ENCODE measurements at places on chromosomes 12 and 14. TPM values are rescaled to one million over a fixed set of nuclear protein-coding genes. Genes with fewer than 3 reads are reported as not detected.

The KRT76 gene
- not detected for total RNA-seq

The SLC6A12 gene
- 0.72 TPM for total RNA-seq

The TMEM117 gene
- 1.6 TPM for total RNA-seq

The PDZRN4 gene
- not detected for total RNA-seq

The NGDN gene
- 63.1 TPM for total RNA-seq

The UNC79 gene
- 0.02 TPM for total RNA-seq

The CIROP gene
- not detected for total RNA-seq

The RPGRIP1 gene
- 0.20 TPM for total RNA-seq

The SERPINA10 gene
- total RNA-seq: not detected

The CARMIL3 gene
- total RNA-seq: 0.75 TPM

The LYZ gene
- total RNA-seq: 0.45 TPM

The TC2N gene
- total RNA-seq: 0.70 TPM

The KLHL33 gene
- total RNA-seq: not detected

The KRT83 gene
- total RNA-seq: 7.2 TPM

The SSPN gene
- 0.91 TPM for total RNA-seq

The GNS gene
- total RNA-seq: 54.3 TPM

The YY1 gene
- total RNA-seq: 67.3 TPM

The CLEC14A gene
- not detected for total RNA-seq

The CLMN gene
- 6.6 TPM for total RNA-seq

The FOXG1 gene
- 0.10 TPM for total RNA-seq

The CLEC9A gene
- not detected for total RNA-seq

The CLEC2A gene
- not detected for total RNA-seq

The POLE gene
- 46.7 TPM for total RNA-seq

All from A549 treated with GW870086 at 1 μM for 4 hours (cell line).